ENCODE measurements at places on chromosomes 2 and 18.

GRCh38 chr2:237968048-237968862 is 1.4 kb downstream of the UBE2F start:
- DNase-seq: no peak

DNA sequence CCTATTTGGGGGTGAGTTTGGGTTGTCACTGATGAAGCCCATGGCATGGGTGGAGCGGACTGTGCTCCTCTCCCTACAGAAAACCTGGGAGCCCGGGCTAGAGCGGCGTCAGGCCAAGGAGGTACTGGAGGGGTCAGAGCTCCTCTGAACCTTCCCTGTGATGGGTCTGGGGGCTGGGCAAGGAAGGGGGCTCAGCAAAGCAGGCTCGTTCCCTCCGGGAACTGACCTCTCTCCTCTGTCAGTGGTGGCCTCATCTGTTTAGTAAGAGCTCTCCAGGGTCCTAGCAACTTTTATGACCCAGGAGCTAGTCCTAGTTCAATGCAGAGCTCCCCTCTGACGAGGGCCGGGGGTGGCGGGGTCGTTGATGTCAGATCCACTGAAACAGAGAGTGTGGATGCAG is 62.4 kb upstream of the OTOF start:
- no peak for DNase-seq

DNA sequence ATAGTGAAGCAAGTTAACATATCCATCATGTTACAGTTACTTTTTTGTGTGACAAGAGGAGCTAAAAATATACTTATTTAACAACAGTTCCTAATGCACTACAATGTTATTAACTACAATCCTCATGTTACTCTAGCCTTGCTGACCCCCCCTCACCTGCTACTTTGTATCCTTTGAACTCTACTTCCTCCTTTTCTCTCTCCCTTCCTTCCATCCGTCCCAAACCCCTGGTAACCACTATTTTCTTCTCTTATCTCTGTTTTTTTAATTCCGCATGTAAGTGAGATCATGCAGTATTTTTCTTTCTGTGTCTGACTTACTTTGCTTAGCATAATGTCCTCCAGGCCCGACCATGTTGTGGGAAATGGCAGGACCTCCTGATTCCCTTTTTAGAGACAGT is 59.4 kb downstream of the NPAS2 start:
- no peak for DNase-seq

DNA sequence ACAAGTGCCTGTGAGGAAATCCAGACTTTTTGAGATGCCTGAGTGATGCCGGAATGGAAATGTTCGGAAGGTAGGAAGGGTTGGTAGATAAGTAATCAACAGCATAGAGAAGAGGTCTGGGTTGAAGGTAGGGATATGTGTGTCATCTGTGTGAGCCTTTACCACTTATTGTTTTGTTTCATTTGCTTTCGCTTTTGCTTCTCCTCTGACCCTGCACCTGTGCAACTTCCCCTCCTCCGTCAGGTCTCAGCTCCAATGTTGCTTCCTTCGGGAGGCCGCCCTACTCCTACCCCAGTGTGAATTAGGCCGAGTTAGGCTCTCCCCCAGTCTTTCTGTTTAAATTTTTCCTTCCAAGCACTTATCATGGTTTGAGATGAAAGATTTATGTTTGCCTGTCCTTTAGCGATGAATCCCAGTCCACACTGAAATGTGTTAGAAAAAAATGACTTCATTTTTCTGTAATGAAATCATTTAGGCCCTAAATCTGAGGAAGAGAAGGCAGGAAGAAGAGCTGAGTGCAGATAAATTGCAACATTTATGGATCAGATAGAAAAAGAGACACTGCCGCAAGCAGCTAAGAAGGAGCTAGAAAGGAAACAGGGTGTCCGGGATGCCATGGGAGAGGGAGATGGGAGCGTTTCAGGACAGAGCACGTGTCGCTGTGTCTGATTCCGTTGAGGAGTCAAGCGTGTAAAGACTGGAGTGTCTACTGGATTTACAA is 139.6 kb upstream of the PELI1 start:
- DNase-seq: no peak

DNA sequence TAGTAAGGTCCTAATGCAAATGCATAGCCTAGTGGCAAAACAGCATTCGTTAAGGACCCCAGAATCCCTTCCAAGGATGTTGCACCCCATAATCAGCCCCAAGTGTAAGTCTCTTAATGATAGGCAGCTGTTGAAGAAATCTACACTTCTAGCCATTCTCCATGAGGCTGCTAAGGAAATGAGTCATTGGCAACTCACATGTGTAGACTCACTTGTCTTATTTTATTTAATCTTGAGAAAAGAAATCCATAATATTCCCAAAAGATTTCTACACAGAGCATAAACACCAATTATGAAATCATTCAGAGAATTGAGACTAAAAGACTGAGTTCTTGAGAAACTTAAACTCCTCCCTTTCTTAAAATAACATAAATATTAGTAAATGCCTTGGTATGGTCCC is 52.4 kb downstream of the AKAIN1 start:
- DNase-seq: no peak

GRCh38 chr18:31500051-31500688 is 2.2 kb downstream of the DSG2 start:
- DNase-seq: no peak

GRCh38 chr2:189297446-189297845 is 117.9 kb upstream of the COL5A2 start:
- DNase-seq: no peak

DNA sequence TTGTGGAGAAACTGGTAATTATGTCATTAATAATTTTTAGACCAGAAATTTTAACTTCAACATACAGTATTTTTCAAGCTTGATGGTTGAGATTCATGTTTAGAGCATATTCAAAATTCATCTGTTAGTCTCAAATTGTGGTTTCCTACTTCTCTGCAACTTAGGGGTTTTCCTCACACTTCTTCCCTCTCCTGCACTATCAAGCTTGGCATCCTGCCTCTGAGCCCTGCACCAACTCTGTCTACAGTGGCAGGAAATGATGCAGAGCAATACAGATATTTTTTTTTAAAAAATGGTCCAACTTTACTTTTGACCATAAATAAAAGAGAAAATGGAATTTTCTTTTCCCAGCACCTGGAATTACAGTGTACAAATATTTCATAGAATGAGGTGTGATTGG is 247.3 kb downstream of the NUP35 start:
- DNase-seq: no peak

DNA sequence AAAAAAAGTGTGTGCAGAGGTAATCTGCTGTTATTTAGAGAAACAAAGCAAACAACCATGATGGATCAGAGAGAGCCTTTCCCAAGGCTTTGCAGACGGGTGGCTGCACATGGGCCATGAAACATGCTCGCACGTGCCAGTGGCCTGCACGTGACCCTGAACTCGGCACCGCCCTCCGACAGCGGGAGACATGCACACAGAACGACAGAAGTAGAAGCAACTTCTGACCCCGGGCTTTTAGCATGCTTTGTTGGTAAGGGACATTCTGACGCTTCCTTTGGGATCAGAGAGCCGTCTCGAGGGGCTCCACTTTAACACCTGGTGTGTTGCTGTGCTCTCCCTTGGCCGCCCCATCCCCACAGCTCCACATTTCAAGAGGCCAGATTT is 112.5 kb downstream of the KCNF1 start:
- peak; percentile 8 for DNase-seq

DNA sequence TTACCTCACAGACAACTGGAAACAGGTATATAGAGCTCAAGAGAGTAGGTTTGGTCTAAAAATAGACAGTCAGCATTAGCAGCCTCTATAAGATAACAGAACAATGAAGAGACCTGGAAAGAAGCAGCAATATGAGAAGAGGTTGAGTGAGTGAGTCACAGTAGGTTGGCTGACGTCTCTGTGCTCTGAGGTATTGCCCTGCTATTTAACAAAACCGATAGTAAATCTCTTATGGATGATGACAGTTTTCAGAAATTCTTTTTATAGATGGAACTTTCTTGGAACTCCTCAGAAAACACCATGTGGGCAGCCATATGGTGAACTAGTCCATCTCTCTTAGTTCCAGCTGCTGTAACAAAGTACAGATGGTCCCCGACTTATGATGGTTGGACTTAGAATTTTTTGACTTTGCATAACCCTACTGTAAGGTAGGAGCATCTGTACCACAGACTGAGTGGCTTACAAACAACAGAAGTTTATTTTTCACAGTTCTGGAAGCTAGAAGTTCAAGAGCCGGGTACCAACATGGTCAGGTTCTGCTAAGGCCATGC is 123.5 kb downstream of the MBD2 start:
- no peak for DNase-seq

- no peak for DNase-seq
Observed at GRCh38 chr2:238094438-238095022, 5.6 kb upstream of the ESPNL start.

DNA sequence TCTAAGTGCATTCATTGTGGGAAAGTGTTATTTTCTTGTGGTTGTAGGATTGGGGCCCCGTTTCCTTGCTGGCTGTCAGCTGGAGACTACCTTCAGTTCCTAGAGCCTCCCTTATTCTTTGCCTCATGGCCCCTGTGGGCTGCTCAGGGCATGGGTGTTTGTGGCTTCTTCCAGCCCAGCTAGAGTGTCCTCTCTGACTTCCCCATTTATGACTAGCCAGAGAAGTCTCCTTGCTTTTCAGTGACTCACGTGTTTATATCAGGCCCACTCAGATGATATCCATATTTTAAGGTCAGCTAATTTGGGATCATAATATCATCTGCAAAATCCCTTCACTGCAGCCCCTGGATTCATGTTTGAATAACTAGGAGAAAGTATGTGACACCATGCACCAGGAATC is 62.8 kb downstream of the DTNA start:
- no peak for DNase-seq

- peak; percentile 79 for DNase-seq
Observed at GRCh38 chr2:70861777-70862625, 26.4 kb upstream of the CD207 start.

DNA sequence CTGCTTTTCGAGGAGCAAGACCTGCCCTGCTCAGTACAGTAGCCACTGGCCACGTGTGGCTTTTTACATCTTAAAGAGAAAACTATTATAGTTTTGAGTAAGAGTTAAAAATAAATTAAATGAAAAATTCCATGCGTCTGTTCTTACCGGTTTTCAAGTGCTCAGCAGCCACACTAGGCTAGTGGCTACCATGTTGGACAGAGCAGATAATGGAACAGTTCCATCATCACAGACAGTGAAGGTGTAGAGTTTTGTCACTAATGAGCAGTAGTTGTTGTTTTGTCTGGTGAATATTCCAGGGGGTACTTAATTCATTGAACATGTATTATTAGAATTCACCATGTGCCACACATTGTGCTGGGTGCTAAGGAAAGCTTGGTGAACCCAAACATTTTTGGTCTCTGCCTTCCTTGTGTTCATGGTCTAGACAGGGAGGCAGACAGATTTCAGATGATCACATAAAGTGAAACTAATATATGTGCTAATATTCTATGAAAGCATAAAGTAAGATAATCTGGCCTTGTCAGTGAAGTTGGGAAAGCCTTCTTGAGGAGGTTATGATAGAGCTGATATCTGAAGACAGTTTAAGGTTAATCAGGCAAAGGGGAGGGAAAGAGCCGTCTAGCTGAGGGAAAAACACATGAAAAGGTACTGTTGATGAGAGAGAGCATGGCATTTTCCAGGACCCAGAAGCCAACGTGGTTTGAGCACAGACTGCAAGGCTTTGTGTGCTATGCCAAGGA is 1.4 kb downstream of the ALMS1 start:
- peak; percentile 12 for DNase-seq

DNA sequence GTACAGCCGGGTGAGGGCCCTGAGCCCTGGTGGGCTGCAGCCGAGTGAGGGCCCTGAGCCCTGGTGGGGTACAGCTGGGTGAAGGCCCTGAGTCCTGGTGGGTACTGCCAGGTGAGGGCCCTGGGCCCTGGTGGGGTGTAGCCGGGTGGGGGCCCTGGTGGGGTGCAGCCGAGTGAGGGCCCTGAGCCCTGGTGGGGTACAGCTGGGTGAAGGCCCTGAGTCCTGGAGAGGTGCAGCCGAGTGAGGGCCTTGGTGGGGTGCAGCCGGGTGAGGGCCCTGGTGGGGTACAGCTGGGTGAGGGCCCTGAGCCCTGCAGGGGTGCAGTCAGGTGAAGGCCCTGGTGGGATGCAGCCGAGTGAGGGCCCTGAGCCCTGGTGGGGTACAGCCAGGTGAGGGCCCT is 37.5 kb downstream of the CTDP1 start:
- DNase-seq: no peak

DNA sequence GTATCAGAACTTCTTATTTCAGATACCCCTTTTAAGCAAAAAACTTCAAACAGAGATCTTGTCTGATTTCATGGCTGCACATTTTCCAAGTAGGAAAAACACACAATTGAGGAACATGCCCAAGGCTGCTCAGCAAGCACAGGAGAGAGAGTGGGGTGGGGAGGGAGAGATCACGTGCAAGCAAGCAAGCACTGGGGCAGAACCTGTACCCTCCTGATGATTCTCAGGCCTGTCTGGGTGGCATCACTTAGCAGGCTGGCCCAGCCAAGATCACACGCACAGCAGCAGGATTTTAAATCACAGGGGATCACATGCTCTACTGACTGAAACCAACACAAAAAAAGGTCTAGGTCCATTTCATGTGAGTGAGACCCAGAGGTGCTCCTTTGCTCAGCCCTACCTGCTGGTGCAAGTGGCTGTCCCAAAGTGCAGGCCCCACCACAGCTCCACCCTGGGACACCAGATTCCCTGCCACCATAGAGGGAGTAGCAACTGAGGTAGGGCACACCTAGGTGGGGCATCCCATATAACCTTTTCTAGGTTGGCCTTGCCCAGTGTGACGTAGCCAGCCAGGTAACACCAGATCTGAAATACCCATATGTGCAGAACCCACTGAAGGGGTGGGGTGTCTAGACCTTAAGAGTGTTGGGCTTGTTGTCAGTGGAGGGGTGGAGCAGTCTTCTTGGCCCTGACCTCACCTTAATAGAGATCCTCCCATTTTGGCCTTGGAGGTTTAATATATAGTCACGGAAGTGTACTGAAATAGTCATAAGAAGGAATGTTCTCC is 1.8 kb upstream of the LYPD6B start:
- DNase-seq: no peak

DNA sequence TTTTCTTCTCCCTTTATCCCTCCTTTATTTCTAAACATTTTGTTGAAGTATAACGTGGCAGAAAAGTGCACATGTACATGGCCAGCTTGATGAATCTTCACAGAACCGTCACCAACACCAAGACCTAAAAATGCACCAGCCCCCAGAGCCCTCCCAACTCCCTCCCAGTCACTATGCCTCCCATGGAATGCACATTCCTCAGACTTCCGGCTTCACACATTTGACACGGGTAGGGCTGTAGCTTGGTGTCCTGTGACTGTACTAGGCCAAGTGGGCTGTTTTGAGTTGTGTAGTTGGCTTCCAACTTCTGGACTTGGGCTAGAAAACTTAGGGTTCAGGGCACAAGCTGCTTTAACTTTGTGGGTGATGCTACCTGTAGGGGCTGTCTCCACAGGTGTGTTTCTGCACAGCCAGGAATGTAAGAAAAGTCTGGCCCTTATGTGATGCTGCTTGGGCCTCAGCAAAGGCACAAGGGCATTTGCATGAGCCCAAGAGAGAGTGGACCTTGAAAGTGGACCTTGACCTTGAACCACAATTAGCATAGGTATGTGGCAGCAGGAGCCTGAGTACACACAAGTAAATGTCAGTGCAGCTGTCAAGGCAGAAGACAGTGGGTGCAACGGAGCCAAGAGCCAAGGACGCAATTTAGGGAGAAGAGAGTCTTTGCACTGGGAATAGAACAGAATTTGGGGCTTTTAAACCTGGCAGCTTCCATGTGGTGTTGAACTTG is 78.4 kb downstream of the SEPTIN10 start:
- DNase-seq: no peak

GRCh38 chr2:24342110-24342910 is 18.0 kb downstream of the ITSN2 start:
- DNase-seq: no peak

- DNase-seq: peak; percentile 75
Observed at GRCh38 chr18:903701-904100, 970 bp upstream of the ADCYAP1 start.

All from K562 (cell line).